ENCODE measurements at places on chromosomes 3 and 15.

GRCh38 chr3:195818301-195818700 lies 6.6 kb upstream of the MUC4 start:
- no peak for DNase-seq

GRCh38 chr3:192896208-192896607 lies 21.4 kb downstream of the MB21D2 start:
- no peak for DNase-seq

DNA sequence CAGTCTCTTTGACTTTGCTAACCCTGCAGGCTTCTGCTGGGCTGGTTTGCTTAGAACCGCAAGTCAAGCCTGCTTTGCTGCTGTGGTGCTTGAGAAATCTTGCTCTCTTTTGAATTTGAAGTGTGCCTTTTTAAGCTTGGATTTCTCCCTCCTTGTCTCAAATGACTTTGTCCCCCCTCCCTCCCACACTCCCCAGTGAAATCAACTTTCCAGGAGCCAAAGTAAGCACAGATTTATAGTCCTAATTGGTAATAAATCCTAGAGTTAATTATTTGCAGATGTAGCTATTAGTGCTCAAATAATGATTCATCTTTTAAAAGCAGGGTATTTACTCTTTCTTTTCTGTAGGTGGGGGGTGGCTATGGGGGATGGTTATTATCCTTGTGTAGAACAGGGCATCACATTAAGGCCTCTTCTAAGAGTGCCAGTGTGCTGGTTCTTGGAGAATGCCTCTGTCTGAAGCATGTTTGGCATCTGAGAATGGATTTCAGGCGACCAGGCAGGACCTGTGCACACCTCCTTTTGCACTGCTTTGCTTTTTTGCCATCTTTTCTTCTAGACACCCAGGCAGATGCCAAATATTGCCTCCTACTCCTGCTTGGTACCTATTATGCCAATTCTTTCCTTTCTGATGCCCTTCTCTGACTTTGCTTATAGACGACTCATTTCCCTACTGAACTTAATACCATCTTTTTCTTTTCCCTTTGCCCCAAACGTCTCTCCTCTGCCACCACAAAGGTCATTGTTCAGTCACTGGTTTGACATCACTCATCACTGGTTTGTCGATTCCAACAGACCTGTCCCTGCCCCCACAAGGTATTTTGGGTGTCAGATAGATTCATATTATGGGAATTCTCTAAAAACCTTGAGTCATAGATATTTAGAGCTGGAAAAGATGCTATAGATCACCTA lies 50.7 kb downstream of the CLDN11 start:
- no peak for DNase-seq

DNA sequence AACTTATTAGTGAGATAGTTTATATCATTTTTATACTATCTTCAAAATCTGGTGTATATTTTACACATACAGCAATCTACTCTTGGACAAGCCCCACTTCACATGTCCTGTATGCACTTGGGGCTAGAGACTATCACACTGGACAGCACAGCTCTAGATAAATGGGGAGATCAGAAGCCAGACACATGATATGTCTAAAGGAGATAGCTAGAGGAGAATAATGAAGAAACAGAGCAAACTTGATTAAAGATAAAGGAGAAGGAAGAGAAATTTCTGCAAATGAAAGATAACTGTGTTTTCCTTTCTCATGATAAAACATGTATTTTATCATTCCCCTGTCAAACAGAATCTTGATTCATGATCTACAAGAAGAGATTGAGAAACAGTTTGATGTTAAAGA lies 13.0 kb downstream of the CPA3 start:
- no peak for DNase-seq

DNA sequence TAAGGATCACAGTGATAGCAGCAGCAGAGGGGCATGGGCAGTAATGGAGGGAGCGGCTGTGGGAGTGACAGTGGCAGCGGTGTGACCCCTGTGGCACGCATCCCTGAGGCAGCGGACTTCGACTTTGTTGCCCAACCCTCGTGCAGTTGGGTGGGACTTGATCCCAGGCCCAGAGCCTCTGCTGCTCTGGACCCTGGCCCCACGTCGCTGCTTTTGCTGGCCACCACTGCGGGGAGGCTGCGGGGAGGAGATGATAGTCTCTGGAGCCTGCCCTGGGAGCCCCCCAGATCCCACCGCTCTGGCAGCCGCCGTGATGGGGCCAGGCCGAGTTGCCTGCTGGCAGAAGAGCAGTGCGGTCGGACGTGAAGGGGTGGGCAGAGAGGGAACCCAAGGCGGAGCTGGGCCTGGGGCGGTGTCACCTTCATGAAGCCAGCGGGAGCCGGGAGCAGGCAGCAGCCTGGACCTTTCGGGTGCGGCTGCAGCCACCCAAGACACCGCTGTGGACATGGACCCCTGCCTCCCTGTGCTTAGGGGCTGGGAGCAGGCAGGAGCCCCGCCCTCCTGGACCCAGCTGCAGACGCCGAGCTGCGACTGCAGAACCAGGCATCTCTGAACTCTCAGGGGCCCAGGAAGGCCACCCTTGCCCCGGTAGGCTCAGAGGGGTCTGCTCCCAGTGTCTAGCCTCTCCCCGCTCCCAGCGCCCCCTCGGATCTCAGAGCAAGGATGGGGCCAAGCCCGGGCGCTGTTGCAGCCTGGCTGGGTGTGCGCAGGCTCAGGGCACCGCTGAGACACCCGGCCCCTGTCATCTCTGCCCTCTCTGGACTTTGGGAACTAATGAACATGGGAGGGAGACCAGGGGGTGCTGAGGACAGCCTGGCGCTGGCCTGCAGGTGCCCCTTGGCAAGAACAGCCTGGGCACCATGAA lies 38.3 kb downstream of the COMMD2 start:
- no peak for DNase-seq

DNA sequence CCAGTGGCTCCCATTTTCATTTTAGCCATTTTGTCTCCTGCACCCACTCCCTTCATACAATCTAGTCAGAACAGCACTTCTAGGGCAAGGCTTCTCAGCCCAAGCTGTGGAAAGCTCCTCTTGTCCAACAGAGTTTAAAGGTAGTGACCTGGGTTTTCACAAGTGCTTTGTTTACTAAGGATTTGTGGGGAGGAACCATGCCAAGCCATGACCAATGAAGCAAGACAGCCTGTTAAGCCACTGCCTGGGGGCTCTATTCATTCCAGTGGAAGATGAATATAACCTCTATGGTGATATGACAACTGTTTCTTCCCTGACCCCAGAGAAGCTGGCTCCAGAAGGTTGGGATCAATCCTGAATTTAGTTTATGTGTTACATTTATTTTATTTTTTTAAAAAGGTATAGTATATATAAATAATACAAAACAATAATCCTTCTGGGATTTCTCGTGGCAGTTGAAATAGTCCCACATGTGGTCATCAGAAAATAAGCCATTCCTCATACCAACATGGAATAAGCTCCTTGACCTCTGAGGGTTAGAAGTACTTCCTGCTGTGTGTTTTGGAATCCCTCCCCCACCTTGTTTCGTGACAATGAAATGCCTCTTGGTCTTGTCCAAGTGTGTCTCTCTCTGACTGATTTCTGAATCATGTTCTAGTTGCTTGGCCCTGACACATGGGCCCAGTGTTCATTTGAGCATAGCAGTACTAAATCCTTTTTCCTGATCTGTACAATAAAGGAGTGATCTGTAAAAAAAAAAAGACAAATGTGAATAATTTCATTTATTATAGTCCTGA lies 13.3 kb upstream of the THUMPD3 start:
- DNase-seq = no peak

DNA sequence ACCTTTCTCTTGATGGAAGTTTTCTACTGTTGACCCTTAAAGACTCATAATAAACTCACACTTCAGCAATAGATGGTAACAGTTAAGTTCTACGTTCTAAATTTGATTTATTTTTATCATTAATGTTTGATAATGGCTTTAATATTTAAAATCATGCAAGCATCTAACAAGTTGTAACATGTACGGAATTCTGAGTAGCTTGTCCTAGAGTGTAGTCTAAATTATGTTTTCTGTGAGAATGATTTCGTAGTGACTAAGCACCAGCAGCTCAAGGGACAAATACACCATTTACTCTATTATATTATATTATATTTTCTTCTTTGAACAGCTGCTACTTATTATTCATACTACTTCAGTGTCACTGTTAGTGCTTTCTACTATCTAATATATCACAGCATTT lies 345.6 kb downstream of the NLGN1 start:
- DNase-seq = no peak

DNA sequence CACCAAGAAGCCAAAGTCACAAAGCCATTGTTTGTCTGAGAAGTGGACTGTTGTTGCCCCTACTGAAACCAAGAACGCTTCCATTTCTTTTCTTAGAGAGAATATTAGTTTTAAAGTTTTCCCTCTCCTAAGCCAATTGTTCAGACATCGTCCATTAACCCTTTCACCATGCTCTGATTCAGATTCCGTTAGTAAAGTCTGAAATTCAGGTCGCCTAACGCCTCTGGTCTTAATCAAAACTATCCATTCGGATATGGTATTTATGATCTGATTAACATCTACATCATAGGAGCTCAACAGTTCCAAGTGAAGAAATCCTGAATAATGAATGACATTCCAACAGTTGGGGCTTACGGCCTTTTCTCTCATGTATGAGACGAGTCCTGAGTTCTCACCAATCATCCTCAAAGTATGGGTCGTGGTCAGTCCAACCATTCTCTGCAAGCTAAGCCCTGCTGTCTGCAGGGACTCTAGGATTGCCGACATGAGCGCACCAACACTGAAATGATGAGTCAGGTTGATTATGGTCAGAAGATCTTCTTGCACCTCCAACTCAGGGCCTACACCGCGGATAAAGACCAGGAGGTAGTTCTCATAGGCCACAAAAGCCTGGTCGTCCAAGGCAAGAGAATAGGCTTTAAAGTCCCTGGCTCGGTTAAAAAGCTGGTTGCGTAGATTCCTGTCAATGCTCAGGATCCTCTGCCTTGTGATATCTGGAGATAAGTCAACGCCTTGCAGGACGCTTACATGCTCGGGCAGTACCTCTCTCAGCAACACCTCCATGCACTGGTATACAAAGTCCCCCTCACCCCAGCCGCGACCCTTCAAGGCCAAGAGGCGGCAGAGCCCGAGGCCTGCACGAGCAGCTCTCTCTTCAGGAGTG lies 767 bp downstream of the EPM2AIP1 start:
- no peak for DNase-seq

- DNase-seq = peak; percentile 1
Measured at GRCh38 chr3:105686278-105686897, 182.4 kb downstream of the CBLB start.

DNA sequence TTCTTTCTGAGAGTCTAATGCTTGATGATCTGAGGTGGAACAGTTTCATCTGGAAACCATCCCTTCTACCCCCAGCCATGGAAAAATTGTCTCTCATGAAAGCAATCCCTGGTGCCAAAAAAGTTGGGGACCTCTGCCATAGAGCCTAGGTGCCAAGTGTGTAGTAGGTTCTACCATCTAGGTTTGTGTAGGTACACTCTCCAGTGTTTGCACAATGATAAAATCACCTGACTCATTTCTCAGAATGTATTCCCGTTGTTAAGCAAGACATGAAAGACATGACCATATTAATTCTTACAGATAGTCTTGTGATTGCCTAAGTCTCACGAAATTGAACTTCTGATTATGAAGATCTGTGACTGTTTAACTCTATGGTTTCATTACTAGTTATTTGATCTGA lies 68.6 kb downstream of the KAT2B start:
- DNase-seq = no peak

DNA sequence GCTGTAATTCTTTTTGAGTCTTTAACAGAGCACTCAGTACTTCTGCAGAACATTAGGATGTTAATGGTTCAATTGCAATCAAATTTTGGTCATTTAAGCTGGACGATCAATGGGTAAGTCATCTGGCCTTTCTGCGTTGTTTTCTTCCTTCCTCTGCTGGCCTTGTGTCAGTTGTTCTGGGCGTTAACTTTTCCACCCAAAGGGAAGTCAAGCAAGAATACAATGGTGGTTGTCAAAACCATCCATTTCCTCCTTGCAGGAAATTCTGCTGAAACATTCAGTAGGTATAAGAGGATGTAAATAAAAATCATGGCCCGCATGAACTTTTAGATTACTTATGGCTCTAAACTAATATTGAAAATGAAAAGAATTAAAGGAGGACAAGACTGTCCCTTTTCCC lies 584.0 kb downstream of the GRM7 start:
- no peak for DNase-seq

GRCh38 chr15:67184208-67184925 lies 70.1 kb downstream of the AAGAB start:
- no peak for DNase-seq

GRCh38 chr3:94156626-94157025 lies 93.8 kb downstream of the NSUN3 start:
- DNase-seq = no peak

- DNase-seq = no peak
Measured at GRCh38 chr3:115512565-115513415, 110.5 kb upstream of the GAP43 start.

DNA sequence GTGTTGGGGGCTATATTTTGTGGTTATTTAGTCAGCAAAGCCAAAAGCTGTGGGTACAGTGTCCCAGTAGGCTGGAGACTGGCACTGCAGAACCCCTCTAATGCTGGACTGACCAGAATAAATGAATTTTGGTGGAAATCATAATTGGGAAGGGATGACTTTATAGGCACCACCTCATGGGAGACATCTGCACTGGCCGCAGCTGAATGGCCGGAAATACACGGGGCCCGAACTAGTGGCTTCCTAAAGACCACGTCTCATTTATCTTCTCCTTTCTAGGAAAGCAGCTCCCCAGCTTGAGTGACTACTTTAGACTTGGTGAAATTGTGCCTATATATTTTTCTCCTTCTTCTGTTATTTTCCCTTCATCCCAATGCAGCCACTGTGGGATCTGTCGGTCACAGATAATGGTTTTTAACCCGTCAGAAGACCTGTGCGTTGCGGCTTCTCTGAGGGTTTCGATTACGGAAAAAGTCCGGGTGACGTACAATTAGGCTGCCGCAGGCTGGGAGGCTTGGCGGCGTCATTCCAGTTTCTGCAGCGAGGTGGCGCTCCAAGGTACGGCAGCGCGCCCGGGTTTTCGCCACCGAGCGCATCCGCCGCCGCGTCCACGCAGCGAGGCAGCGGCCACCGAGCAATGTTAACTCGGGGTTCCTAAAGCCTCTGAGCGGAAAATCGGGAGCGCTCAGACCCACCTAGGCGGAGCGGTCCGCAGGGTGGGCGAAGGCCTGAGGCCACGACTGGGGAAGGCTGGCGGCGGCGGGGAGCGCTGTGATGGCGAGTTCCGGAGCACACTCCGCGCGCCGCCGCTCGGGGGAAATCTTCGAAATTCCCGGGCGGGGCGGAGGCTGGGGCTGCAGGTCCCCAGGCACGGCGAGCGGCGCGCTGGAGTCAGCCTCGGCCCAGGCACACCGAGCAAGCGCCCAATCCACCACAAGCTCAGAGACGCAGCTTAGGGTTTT lies 26.3 kb downstream of the NR2F2 start:
- DNase-seq = peak; percentile 76

GRCh38 chr15:63698692-63699091 lies 101.5 kb downstream of the FBXL22 start:
- DNase-seq = no peak
